ENCODE measurements at places on chromosomes 1 and 21. TPM values are rescaled to one million over a fixed set of nuclear protein-coding genes. Genes with fewer than 3 reads are reported as not detected.

Gene CAPN8
- not detected for total RNA-seq

DNA sequence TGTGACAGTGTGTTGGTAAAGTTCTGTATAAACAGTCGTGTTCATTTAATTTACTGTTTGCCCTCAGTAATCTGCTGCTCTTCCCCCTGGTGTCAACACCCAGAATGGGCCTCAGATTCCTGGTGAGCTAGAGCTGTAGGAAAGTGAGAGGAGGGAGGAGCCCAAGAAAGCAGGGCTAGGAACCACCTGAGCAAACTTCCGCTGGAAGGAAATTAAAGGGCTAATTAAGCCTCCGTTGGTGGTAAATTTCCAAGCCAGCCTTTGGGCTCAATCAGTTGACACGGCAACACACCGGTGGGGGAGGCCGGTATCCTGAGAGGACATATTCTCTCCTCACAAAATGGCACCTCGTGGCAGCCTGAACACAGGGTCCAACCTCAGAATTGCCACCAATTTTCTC is 32.9 kb downstream of the RAB3B start:
- DNase-seq = no peak

Gene HSD3B2
- total RNA-seq = not detected

DNA sequence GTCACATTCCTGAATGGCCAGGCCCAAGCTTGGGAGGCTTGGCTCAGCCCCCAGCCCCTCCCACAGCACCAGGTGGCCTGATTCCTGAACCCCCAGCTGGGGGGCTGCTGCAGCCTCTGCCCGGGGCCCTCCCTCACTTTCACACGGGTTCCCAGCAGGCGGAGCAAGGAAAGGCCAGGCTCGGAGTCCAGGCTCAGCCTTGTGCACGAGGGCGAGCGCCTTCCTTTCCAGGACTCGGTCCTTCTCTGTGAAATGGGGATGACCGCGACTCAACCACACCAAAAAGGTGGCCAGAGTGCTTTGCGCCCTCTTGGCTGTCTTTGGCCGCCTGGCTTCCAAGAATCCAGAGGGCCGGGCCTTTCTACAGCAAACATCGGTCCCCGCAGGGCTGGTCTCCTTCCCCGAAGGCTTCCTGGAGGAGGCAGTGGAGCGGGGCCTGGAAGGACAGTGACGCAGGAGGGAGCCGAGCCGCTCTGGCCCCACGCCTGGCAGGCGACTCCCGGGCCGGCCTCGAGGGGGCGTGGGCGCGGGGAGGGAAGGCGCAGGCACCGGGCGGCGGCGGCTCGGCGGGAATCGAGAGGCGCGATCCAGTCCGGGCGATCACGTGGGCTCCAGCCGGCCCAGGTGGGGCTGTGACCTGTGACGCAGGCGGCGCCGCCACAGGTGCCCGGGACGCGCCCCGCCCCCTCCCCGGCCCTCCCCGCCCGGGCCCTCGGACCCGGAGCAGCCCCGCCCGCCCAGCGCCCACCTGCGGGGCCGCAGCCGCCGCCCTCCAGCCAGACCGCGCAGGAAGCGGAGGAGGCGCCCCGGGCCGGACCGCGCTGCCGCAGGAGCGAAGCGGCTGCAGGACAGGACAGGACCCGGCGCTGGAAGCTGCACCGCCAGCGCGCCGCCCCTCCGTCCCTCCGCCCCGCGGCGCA is at the start of gene ARHGEF16:
Gene ARHGEF16 (plus strand): TSS at position 775 of the 920 bp plus-strand sequence. CDS start 8,420 bp downstream, outside the sequence.
- no peak for DNase-seq

GRCh38 chr1:2251786-2252185 is 23.7 kb downstream of the SKI start:
- no peak for DNase-seq

- DNase-seq = peak; percentile 68
These were observed 3.1 kb downstream of the ACTA1 start for GRCh38 chr1:229430761-229431283.

- no peak for DNase-seq
These were observed 53.6 kb downstream of the KIAA1614 start for GRCh38 chr1:180966312-180966711.

DNA sequence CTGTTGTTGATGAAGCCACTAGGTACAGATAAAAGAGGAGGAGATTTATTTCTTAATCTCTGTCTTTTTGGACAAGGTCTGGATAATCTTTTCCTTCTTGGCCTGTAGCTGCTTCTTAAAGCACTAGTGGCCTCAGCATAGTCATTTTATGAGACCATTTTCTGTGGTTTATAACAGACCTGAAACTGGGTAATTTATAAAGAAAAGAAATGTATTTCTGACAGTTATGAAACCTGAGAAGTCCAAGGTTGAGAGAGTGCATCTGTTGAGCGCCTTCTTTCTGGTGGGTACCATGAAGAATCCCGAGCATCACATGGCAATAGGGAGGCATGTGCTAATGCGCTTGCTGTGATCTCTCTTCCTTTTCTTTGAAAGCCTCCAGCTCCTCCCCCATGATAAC is 36.7 kb upstream of the PDC start:
- no peak for DNase-seq

Gene IFNLR1
- total RNA-seq = not detected

- DNase-seq = no peak
These were observed 40.3 kb downstream of the LAMC2 start for GRCh38 chr1:183226361-183226760.

GRCh38 chr1:17120962-17121837 is 1.9 kb upstream of the PADI2 start:
- DNase-seq = no peak

Gene CSMD2
- total RNA-seq = 0.87 TPM

GRCh38 chr1:43786960-43787359 is 79.6 kb downstream of the ST3GAL3 start:
- DNase-seq = no peak

Gene PYGO2
- total RNA-seq = 20.0 TPM

Gene CSF3R
- not detected for total RNA-seq

Gene CDC20
- 257 TPM for total RNA-seq

DNA sequence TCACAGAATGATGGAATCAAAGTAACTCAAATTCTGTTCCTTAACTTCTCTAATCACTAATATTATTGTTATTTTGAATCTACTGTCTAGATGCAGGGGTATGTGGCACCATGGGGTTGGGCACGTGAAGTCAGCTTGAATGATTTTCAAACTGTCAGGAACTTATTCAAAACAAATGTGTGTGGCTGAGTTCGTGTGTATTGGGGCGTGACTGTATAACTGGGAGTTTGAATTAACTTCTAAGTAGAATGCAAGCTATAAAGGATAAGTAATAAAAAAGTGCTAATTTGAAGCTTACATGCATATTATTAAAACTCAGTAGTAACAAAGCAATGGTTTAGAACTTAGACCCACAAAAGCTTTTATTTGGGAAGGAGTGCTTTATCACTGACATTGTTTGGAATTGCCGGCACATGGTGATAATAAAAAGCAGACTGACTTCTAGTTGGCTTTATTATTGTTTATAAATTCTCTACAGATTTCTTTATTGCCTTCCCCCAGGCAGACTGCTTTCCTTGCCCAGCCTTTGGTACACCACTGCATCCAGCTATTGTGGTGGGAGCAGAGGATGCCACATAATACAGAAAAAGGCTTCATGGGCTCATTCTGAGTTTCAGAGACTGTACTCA is 84.3 kb downstream of the TENT5C start:
- no peak for DNase-seq

Gene IFT25
- 61.5 TPM for total RNA-seq

DNA sequence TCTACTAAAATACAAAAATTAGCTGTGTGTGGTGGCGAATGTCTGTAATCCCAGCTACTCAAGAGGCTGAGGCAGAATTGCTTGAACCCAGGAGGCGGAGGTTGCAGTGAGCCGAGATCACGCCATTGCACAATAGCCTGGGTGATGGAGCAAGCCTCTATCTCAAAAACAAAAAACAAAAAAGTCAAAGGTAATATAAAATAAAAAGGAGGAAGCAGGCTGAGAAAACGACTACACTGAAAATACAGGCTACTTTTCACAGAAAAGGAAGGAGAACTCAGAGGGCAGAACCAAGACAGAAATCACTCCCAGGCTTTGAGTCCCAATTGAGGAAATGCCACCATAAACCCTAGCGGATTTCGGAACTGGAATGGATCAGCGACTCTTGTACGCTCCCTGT is 5.9 kb upstream of the A3GALT2 start:
- no peak for DNase-seq
